ENCODE measurements at places on chromosomes 6 and 20. TPM values are rescaled to one million over a fixed set of nuclear protein-coding genes. Genes with fewer than 3 reads are reported as not detected.

Gene GSTA5
- not detected for total RNA-seq

Gene NKAIN4
- not detected for total RNA-seq

Gene TUBB1
- not detected for total RNA-seq

Gene IRF4
- total RNA-seq = 438 TPM

Gene COQ3
- total RNA-seq = 21.0 TPM

DNA sequence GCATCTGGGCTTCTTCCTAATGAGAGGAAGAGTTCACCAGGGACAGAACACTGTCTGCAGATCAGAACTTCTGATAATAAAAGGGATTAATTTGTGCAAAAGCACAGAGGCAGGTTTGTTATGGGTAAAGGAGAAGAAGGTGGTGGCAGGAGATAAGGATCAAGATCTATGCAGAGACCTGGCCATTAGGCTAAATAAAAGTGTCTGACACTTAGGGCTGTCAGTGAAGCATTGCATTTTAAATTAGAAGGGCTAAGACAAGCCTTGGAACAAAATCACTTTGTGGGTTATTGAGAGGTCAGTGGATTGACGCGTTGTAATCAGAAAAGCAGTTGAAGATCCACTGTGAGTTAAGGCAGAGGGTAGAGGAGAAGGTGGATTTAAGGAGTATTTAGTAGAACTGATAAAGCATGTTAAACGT is 76.8 kb downstream of the MAP3K4 start:
- no peak for DNase-seq

DNA sequence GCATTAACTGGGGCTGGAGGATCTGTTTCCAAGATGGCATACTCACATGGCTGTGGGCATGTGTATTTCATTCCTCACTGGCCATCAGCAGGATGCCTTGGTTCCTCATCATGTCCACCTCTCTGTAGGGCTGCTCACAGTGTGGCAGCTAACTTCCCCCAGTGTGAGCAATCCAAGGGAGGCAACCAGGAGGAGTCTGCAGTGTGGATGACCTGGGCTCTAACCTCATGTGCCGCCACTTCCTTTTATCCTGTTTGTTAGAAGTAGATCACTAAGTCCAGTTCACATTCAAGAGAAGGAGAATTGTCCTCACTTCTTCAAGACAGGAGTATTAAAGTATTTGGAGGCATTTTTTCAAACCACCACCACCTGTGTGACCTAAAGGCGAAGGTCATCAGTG is 54.4 kb downstream of the MTHFD1L start:
- DNase-seq = no peak

DNA sequence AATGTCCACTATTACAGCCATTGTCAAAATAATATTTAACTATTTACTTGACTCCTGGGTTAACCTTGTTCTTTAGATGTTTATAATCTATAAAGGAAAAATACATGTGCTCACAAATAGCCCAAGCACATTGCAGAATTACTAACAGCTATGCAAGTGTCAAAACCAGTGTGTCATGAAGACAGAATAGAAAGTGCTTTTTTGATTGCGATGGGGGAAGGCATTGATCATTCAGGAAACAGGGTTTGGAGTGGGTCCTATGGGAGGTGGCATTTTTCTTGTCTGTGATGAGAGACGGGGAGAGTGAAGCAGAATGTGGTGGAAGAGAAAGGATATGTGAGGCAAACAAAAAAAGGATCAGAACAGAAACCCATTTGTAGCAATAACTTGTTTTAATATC is 1.0 kb upstream of the AGPAT4 start:
- DNase-seq = no peak

- no peak for DNase-seq
Measured at GRCh38 chr6:96499781-96500180, 21.8 kb upstream of the UFL1 start.

GRCh38 chr6:167968091-167968490 is 29.4 kb upstream of the KIF25 start:
- DNase-seq = peak; percentile 21

- no peak for DNase-seq
Measured at GRCh38 chr20:22630701-22631100, 46.3 kb upstream of the FOXA2 start.

- DNase-seq = no peak
Measured at GRCh38 chr6:104418125-104418524, 441.6 kb downstream of the HACE1 start.

DNA sequence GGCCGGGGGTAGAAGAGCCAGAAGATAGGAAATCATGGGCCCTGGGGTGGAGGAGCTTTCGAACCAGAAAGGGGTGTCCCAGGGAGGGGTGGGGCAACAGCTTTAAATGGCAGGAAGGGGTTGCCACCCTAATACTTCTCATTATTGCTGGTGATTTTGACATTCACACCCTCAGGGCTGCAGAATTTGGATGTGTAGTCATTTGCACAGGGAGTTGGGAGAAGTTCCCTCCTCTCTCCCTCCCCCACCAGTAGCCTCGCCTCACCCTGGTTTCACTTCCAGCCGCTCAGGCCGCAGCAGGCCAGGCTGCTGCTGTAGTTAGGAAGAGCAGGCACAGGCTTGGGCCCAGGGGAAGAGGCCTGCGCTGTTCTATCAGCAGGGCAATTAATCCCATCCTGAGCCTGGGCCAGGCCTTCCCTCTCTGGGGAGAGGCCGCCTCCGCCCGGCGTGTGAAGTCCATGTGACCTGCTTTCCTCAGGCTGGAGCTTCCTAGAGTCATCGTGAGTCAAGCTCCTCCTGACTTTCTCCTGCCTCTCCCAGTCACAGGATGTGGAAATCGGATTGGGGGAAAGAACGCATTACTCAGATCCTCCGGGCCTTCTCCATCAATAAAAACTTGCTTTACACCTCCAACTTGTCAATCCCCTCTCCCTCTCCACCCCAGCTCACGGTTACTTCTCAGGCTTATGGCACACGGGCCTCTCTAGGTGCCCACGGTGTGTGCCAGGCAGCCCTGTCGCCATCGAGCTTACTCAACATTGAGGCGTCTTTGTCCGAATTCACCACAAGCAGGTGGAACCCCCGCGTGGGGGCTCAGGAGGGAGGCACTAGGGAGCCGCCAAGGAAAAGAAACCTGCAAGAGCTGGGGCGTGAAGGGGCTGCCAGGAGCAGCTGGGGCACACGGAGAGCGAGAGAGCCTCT is 7.8 kb downstream of the ADTRP start:
- DNase-seq = no peak

DNA sequence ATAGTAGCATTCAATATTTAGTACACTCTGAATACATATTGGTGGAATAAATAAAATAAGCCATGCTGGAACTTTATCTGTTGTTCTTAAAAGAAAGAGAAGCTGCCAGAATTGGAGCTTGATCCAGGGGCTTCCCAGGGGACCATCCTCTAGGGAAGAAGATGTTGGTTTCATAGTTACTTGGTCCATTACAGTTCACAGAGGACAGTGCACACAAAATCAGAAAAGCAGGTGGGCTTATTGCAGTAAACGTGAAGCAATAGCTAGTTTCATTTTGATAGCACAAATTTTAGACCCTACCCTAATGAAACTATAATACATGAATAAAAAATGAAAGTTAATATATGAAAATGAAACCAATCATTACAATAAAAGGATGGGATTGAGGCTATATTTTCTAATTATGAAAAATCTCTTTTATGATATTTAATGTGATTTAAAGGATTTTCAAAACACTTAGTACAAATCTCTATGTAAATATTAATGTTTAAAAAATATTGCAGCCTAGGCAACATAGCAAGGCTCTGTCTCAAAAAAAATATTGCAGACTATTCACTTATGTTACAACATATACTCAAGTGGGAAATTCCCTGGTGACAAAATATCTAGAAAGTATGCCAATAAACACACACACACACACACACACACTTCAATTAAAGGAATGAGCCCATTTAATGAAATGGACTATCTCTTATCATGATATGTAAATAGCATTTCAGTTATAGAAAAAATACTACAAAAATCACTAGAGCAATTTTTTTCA is 227.0 kb upstream of the MARCKS start:
- DNase-seq = no peak

GRCh38 chr6:21277601-21278374 is 315.8 kb upstream of the SOX4 start:
- DNase-seq = no peak
